Pulmonary artery endothelial cell (primary cell): ENCODE measurements at places on chromosomes 2 and 18.

DNA sequence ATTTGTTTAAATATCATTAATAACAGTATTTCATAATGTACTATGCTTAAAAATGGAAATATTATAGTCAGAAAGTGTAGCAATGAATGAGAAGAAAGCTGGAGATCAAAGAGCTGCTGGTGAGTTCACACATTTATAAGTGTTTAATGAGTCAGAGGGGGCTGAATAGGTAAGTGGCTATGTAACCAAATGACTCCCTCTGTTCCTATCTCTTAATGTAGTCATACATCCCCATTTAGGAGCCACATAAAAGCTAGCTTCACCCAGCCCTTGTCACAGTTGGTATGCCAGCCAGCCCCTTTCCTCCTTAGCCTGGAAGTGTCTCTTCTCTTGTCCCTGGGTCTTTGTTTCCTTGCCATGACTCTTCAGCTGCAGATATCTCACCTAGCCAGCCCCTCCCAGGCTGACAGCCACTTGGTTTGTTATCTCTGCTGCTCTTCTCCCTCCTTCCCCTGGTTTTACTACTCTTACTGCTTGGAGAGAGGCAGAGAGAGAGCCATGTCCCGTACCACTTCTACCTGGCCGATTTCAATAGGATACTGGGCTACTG lies 438.6 kb upstream of the HNMT start:
- DNase-seq: no peak

- no peak for DNase-seq
Observed at GRCh38 chr2:100207411-100207885, 65.1 kb upstream of the AFF3 start.

- DNase-seq: no peak
Observed at GRCh38 chr18:49763590-49763989, 49.7 kb downstream of the ACAA2 start.

- no peak for DNase-seq
Observed at GRCh38 chr2:17199741-17200140, 318.5 kb downstream of the RAD51AP2 start.

DNA sequence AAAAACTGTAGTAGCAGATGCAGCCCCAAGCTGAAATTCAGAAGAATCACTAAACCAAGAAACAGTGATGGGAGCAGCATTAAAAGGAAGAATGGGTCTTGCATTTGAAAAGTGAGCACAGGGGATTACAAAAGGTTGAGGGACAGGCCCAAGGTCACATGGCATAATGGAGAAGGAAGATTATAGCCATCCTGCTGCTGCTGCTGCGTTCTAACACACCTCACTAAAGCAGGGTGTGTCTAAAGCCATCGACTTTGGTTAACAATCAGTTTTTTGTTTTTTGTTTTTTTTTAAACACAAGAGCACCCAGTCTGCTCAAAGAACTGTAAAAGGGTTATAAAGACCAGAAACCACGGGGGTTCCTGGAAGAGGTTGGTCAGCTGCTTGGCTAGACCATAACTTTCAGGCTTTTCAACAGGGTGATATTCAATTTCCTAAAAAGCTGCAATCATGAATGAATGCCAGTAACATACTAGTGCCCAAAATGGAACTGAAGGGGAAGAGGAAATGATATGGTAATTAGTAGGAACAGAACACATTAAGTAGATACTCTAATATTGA lies 102.6 kb downstream of the MYO5B start:
- no peak for DNase-seq

DNA sequence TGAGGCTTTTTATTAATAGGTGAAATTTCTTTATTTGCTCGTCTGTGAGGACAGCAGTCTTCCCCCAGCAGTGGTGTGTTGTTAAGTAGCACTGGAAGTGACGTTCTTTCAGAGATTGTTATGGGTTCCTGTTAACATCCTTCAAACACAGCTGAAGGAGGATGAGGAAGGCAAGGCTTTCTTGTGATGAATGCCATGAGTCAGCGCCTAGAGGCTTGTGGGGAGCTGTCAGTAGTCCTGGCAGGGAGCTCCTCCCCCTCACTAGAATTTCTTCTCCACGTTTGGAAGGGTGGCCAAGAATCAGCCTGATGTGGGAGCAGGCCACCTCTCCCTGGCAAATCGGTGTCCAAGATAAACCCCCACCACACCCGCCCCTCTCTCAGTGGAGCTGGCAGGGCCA lies 113.2 kb downstream of the ARHGEF4 start:
- no peak for DNase-seq

- DNase-seq: no peak
Observed at GRCh38 chr18:70374154-70374553, 85.3 kb downstream of the SOCS6 start.

DNA sequence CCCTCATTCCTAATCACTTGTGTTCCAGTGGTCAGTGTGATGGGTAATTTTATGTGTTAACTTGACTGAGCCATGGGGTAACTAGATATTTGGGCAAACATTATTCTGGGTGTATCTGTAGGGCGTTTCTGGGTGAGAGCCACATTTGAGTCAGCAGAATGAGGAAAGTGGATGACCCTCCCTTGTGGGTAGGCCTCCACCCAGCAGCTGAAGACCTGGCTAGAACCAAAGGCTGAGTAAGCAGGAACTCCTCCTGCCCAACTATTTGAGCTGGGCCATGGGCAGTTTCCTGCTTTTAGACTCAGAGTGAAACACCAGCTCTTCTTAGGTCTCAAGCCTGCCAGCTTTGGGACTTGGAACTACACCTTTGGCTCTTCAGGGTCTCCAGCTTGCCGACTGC lies 141.8 kb downstream of the ACKR3 start:
- no peak for DNase-seq

GRCh38 chr2:168913495-168913894 lies 12.4 kb downstream of the G6PC2 start:
- no peak for DNase-seq

DNA sequence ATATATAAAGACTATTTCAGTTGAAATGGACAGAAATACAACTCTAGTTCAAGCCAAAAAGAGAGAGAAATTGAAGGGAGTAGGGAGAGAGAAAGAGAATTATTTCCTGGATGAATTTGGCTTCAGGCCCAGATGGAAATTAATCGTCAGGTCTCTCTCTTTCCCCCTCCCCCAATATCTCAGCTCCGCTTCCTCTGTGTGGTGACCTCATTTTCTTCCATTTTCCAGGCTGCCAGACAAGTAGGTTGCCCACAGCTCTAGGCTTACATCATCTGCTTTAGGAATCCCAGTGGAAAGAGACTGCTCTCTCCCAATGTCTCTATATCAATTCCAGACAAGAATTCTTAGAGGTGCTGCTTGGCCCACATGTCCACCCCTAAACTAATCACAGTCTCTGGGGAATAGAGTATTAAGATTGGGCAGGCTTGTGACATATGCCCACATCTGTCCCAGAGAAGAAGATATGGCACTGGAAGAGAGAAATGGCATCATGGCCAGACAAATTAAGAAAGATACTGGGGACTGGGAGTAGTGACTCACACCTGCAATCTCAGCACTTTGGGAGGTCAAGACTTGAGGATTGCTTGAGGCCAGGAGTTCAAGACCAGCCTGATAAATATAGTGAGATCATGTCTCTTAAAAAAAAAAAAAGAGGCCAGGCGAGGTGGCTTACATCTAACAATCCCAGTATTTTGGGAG lies 37.2 kb upstream of the CFAP36 start:
- DNase-seq: peak; percentile 30

DNA sequence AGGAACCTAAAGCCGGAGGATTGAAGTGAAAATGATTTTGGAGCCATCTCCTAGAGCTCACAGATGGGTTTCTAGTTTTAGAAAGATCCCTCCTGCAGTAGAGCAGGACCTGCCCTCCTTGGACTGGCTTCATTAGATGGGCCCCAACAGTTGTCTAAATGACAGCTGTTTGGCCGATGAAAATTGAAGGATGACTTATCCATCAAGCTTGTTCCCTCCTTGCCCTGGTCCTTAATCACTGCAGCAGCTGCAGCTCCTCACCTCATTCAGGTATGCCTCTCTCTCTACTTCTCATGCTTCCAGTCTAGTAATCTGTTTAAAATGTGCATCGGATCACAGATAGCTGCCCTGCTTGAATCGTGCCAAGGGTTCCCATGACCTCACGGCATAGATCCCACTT lies 677.6 kb downstream of the BCL11A start:
- no peak for DNase-seq

DNA sequence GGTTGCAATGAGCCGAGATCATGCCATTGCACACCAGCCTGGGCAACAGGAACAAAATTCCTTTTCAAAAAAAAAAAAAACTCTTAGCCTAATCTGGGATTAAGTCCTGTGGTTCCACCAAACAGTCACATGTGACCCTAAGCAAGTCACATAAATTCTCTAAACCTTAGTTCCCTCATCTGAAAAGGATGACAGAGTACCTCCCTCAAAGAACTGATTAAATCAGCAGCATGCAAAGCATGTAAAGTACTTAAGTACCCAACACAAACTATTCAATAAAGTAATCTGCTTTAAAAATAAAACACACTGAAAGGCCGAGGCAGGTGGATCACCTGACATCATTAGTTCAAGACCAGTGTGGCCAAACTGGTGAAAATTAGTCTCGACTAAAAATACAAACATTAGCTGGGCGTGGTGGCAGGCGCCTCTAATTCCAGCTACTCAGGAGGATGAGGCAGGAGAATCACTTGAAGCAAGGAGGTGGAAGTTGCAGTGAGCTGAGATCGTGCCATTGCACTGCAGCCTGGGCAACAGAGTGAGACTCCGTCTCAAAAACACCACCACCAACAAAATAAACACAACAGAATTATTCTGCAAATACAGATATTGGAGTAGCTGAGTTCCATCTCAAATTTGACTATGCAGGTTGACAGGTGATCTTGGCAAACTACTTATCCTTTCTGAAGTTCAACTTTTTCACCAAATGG lies 7.0 kb downstream of the USP34 start:
- DNase-seq: no peak

GRCh38 chr2:56666777-56667176 lies 483.0 kb downstream of the CCDC85A start:
- no peak for DNase-seq

DNA sequence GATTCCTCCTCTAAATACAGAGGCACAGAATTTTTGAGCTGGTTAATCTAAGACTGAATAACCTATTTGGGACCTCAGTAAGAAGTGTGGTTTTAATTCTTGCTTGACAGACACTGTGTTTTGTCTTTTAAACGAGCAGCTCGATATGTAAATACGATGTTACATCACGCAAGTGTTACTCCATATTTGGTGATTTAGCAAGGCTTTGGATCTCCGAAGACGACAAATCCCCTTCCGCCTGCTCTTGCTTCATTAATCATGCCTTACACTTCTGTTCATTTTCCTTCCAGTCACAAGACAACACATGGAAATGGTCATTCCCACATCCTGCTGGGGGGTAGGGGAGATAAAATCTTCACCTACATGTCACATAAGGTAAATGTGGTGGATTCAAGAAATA lies 9.4 kb downstream of the BCL11A start:
- DNase-seq: no peak

DNA sequence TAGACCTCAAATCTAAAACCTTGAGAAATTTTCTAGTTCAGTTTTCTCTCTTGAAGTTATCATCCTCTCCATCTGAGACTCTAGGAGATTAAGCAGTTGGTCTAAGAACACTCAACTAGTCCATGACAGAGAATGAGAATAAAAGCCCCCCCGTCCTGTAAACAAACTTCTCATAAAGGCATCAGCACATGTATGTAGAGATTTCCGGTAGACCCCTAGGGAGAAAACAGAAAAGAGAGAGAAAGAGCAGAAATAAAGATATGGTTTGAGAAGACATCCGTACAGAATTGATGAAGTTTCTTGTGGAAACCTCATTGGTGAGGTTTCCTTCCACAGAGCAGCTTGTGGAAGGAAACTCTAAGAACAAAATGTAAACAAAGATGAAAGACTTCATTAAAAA lies 3.2 kb upstream of the GPR155 start:
- no peak for DNase-seq

GRCh38 chr2:239903803-239904202 lies 121.3 kb downstream of the NDUFA10 start:
- DNase-seq: no peak

DNA sequence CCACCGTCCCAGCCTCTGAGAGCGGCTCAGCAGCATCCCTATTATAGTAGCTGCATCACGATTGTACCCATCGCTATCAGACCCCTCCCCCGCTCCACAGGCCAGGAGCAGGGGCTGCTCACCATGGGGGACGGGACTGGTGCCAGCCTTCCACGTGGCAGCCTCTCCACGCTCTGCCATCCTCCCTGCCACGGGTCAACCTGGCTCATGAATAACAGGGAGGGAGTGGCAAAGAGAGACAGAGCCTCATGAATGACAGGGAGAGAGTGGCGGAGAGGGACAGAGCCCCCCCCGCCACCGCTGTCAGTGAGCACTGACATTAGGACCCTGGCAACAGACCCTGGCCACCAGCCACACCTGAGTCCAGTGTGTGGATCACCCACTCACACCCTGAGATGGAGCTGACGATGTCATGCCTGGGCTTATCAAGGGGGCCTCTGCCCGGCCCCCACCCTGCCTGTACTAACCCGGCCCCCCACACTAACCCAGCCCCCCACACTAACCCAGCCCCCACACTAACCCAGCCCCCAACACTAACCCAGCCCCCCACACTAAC lies 16.9 kb downstream of the CROCC2 start:
- no peak for DNase-seq

DNA sequence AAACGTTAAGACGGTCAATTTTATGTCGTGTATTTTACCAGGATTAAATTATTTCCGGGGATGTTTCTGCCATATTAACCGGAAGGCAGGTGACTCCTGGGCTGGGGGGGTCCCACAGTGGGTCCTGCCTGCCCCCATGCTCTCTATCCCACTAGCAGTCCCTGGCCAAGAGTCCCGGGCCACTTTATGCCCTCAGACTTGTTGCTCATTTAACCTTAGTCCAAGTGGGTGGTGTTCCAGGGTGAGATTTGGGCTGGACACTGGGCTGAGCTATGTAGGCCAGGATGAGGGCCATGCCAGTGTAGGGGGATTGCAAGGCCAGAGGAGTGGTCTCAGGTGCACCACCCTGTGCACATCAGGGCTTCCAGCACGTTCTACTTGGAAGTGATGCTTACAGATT lies 24.1 kb downstream of the TWIST2 start:
- no peak for DNase-seq

- no peak for DNase-seq
Observed at GRCh38 chr2:60252581-60253150, 300.8 kb downstream of the BCL11A start.

GRCh38 chr2:1685078-1685956 lies 59.0 kb downstream of the PXDN start:
- no peak for DNase-seq

DNA sequence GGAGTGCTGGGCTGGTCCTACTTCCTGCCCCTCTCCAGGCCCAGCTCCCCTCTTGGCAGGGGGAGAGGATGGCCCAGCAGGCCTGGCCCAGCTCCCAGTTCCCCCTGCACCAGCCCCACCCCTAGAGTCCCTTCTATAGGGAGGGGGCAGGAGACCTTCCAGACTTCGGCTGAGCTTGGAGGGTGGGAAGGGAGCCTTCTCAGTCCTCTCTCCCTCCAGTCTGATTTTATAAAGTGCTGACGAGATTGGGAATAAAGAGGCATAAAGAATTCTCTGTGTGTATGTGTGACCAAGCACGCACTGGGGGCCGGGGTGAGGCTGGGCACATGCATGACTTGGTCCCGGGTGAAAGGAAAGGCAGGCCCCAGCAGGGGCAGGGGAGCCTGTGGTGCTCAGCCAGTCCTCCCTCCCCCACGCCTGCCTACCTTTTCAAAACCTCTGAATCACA lies 5.1 kb downstream of the CHPF start:
- no peak for DNase-seq

- no peak for DNase-seq
Observed at GRCh38 chr18:6943143-6943542, 174.5 kb downstream of the LAMA1 start.
